ENCODE measurements at places on chromosomes 4 and X.

DNA sequence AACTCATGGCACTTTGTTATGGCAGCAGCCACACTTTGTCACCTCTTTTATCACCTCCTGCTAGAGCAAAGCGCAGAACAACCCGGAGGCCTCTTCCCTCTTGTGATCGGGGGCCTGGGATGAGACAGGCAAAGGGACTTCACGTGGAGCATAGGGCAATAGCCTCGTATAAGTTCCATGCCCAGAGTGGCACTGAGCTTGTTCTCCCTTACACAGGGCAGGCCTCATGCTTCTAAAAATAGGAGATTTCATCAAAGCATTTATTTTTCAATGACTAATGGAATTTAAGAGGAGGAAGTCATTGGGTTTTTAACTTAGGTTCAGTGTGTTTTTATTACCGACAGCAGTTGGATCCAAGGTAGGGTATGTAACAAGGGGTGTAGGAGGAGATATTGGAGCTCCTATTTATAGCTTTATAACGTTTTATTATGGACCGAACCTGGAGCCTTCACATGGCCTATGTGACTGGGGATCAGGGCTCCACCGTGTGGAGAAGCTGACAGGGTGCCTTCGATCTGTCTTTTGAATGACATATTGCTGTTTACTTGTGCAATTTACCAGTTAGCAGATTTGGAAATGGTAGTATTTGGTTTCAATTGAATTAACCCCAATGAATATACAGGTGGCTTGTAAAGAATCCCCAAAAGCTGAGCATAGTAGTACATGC is 93.8 kb downstream of the SLC2A9 start:
- no peak for DNase-seq

DNA sequence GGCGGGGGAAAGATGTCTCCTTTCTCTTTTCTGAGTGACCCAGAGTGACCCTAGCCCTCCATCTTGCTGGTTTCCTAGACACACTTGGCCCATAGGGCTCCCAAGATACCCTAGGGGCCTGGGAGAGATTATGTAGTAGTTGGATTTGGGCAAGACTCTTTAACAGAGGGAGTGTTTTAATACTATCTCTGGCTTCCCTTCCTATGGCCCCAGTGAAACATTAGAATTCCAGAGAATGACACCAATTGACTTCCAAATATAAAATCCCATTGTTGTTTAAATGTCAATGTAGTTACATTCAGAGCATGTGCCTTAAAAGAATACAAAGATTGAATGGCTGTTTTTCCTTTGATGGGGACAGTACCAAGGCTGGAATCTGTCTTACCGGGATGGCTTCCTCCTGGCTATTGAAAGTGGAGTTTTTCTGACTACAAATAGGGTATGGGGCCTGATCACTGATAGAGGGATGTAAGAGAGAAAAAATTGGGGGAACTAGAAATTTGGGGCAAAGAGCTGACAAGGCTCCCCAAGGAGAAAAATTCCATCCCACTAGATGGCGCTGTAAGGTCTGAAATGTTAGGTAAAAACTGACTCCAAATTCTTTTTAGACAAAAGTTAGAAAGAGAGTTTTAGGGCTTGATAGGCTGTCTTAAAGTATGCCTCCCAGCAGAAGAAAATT is 10.7 kb downstream of the TENT5D start:
- peak; percentile 55 for DNase-seq

DNA sequence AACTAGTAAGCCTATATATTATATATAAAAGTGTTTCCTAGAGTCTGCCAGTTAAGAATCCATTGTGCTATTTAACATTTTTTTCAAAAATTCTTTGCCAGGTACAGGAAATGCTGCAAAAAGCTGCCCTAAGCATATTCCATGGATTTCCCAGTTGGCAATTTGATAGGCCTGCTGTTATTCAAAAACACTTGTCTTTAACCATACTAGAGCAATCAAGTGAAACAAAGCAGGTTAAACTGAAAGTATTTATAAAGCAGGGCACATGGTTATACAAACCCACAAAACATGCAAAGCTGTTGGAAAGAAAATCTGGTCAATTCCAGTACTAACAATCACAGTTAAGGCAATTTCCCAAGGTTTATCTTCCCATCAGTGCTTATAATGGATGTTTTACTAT is 159.9 kb downstream of the UNC5C start:
- no peak for DNase-seq

- no peak for DNase-seq
Measured at GRCh38 chrX:108131471-108131870, 39.9 kb downstream of the ATG4A start.

- no peak for DNase-seq
Measured at GRCh38 chr4:183541752-183542040, 36.8 kb downstream of the ING2 start.

DNA sequence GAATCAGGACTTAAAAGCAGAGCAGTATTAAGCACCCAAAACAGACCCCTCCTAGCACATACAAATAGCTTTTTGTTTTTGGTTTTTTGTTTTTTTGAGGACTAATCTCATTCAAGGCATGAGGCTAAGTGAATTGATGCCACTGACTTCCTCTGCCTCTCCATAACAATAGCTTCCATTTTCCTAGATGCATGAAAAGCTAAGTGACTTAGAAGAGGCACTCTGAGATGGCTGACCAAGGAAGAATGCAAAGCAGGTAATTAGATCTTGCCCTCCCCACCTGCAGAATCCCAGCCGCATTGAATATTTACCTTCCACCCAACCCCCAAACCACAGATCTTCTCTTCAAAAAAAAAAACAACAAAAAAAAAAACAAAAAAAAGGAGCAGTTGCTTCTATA is 7.4 kb upstream of the KDR start:
- peak; percentile 42 for DNase-seq

DNA sequence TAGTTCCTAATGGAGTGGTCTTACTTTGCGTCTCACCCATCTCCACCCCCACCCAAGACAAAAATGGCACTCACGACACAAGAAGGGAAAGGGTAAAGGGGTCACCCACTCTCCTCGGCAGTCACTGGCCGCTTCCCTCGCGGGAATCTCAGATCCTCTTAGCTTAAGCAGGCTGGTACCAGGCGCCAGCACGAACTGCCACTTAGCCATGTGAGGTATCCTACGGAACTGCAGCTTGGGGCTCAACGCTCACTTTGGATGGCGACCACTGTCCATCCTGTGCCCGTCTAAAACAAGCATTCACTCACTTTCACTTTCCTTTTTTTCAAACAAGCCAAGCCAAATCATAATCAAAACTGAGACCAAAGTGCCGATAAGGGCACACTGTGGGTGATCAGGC is 14.6 kb upstream of the MAGIX start:
- no peak for DNase-seq

DNA sequence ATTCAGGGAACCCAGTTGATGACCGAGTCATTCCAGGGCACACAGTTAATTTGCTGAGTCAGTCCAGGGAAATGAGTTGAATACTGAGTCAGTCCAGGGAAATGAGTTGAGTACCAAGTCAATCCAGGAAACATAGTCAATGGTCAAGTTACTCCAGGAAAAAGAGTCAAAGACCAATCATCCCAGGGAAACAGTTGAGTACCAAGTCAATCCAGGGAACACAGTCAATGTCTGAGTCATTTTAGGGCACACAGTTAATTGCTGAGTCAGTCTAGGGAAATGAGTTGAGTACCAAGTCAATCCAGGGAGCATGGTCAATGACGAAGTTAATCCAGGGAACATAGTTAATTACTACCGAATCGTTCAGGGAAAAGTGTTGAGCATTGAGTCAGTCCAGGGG is 754.4 kb downstream of the NLGN4X start:
- no peak for DNase-seq

DNA sequence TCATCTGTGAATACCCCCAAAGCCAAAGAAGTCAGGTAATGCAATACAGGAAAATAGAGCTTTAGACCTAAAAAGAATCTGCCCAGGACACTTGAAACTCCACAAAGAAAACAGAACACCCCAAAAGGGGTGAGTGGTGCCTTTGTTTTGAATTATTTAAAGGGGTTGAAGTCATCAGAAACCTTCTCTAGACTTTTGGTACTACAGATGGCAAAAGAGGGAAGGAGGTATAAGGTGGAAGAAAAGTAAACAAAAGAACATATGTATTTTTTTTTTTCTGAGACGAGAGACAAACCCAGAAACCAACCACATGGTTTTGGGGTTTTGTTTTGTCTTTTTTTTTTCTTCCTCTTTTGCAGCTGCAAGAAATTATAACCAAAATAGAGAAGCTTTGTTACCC is 1477.8 kb downstream of the C4orf33 start:
- no peak for DNase-seq

DNA sequence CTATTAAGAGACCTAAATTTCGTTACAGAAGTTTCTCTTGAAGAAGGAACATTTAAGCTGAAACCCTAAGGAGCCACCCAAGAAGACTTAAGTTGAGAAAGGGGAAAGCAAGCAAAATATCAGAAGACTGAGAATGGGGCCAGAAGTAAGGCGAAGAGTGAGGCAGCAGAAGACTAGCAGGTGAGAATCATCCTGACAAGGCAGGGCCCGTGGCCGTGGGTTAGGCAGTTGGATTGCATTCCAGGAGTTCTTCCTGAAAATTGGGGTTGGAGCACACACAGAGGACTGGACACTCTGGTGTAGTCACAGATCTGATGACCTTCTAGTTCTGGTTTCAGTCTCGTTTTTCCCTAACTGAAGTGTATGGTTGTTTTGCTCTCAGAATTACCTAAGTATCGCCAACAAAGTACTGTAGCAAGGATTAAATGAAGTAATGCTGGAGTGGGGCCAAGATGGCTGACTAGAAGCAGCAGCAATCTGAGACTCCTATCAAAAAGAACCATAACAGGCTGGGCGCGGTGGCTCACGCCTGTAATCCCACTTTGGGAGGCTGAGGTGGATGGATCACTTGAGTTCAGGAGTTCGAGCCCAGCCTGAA is 94.4 kb upstream of the GUCY1A1 start:
- no peak for DNase-seq

DNA sequence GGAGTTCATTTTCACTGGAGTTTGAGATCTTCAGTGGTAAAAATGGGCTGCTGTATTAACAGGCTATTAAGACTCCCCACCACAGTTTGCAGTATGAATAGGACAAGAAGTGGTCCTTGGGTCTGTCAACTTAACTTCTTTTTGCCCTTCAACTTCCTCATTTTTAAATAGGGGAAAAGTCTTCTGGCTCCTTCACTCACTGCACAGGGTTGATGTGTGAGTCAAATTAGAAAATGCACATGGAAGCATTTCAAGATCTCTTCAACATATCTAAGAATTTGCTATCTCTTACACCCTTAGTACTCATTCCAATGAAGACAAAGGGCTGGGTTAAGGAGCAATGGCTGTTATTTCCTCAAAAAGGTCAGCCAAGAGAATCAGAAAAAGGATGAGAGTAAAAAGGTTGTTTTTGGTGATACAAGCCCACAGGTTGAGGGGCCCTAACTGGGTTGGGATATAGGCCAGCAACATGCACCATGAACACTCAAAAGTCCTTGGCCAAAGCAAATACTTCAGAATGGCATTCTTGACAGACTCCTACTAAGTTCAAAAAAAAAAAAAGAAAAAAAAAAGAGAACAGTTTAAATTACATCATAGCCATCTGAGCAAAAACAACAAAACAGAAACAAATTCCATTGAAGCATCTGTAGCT is 13.4 kb downstream of the PDE5A start:
- no peak for DNase-seq

DNA sequence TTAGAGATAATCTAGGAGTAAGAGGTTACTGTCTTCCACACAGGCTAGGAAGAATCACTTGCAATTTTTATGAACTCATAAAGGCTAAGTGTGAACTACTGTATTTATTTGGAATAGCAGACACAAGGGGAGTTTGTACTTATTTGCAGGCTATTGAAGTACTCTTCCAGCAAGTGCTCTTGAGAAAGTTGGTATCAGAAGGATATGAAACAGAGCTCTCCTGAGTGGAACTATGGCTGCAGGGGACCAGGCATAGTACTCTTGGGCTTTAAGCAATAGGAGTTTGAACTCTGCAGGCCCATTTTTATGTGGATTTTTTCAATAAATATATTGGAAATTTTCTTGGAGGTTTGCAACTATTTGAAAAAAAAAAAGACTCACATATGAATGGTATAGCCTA is 756.3 kb upstream of the ATOH1 start:
- no peak for DNase-seq

- DNase-seq: no peak
Measured at GRCh38 chr4:115505326-115505725, 391.9 kb upstream of the NDST4 start.

- no peak for DNase-seq
Measured at GRCh38 chrX:154136627-154137161, 7.3 kb upstream of the OPN1LW start.

DNA sequence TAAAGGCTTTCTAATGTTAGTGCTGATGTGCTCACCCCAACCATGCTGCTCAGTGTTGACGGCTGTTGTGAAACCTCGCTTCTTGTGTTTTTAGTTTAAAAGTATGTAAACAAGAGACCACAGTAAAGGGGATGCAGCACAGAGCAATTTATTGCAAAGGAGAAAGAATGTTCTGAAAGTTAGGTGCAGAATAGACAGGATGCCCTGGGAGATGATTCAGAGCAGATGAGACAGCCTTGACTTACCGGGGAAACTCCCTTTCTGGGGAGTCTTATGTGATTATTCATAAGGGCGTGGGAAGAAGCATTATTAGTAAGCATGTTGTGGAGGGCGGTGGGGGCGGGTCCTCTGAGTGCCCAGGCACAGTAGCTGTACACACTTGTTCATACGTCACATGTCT is 47.7 kb downstream of the EVC start:
- no peak for DNase-seq

DNA sequence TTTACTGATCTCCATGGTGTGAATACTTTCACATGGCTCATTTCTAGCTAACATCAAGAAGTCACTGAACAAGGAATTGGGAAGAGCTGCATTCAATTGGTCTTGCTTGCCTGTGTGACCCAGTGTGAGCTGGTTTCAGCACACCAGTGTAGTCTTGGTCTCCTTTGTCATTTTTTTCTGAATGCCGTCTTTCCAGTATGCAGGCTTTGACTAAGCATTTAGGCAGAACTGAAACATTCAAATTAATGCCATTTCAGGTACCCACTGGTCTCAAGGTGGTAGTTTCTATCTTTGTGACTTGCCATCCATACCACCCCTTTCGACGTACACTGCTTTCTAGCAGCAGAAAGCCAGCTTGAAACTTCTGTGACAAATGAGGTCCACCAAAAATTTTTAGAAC is 550.5 kb upstream of the BOD1L1 start:
- no peak for DNase-seq

DNA sequence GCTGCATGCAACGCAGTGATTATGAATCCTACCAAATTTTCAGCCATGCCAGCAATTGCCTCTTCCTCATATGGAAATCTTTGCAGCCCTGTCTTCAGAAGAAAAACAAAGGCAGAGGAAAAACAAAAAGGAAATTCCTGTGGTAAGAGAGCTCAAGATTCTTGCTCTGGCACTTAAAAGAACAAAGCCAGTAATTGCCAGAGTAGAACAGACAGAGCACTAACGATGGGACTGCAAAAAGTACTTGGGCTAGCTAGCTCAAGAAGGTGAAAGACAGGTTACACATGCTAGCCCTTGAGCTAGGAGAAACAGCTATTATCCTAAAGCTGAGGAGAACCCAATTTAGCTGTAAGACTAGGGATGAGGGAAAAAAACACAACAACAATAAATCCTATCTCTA is 582.3 kb downstream of the KCNIP4 start:
- no peak for DNase-seq

Measured in foreskin melanocyte (primary cell).